ENCODE measurements at places on chromosomes 6 and 20. TPM values are rescaled to one million over a fixed set of nuclear protein-coding genes. Genes with fewer than 3 reads are reported as not detected.

The LST1 gene
- 5.1 TPM for total RNA-seq

The ACTL10 gene
- 3.9 TPM for total RNA-seq

GRCh38 chr6:119463081-119463626, 113.6 kb upstream of the MAN1A1 start:
- DNase-seq: no peak

- no peak for DNase-seq
Measured at GRCh38 chr20:17391127-17391771, 139.9 kb downstream of the BFSP1 start.

GRCh38 chr6:78482801-78483552, 384.4 kb upstream of the IRAK1BP1 start:
- no peak for DNase-seq

DNA sequence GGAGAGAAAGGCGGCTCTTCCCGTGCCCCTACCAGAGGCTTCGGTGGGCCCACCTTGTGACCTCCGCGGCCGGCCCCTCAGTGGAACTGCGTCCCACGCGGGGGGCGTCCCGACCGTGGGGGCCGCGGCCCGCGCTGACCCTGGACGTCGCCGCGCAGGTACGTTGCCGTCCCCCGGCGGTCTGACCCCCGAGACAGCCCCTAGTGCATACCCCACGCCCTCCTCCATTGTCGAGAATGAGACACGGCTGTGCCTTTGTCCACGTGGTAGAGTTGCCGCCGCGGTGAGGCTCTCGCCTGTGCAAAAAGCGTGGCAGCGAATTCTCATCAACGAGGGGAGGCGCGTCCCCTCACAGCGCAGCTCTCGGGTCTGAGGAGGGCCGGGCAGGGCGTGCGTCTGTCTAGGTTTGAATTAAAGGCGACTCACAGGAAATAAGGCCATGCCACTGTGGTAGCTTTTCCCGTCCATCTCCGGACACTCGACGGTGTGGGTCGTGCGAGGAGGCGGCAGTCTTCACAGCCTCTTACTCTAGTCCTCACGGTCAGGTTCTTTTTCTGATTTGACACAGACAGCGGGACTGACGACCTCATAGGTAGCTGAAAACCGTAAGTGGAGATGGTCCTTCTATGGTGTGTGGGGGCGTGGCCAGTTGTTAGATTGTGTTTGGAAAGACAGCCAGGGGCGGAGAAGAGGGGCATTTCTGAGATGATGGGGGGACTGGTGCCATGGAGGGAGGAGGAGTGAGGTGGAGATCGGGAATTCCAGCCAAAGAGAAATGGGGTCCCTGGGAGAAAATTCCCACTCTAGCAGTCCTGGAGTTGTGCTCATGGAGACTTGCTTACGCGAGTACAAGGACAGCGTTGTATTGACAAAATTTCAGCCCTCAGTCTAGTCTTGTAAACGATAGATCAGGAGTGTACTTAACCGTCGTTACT, 580 bp downstream of the NXT1 start:
- no peak for DNase-seq

DNA sequence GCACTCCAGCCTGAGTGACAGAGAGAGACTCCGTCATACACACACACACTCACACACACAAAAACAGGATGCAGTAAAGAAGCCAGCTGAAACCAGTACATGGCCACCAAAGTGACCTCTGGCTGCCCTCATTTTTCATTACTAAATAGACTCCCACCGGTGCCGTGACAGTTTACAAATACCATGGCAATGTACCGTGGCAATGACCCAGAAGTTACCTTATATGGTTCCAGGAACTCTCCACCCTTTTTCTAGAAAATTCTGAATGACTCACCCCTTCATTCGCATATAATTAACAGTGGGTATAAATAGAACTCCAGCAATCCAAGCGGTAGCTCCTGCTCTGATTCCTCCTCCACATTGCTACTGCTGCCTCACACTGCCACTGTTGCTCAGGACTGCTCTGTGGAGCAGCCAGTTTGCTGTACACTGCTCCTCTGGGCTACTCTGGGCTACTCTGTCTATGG, 57.7 kb downstream of the SNX5 start:
- no peak for DNase-seq

DNA sequence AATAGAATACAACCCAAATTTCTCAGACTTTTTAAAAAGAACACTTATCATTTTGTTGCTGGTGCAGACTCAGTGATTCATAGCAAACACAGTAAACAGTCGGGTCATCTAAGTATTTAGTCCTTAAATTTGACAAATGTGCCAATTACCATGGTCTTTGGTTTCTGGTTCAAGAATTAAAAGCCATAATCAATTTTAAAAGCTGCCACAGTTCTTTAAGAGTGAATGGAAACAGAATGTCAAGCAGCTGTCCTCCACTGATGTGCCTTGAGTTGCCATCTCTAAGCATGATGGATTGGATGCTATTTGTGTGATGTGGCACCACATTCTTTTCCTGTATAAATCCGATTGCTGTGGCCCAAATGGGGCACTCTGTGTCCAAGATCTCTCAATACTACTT, 67.2 kb upstream of the MLIP start:
- no peak for DNase-seq
